Psoas muscle (tissue), 8 donors: ENCODE measurements at places on chromosomes 7 and 10. TPM values are rescaled to one million over a fixed set of nuclear protein-coding genes. Genes with fewer than 3 reads are reported as not detected.

DNA sequence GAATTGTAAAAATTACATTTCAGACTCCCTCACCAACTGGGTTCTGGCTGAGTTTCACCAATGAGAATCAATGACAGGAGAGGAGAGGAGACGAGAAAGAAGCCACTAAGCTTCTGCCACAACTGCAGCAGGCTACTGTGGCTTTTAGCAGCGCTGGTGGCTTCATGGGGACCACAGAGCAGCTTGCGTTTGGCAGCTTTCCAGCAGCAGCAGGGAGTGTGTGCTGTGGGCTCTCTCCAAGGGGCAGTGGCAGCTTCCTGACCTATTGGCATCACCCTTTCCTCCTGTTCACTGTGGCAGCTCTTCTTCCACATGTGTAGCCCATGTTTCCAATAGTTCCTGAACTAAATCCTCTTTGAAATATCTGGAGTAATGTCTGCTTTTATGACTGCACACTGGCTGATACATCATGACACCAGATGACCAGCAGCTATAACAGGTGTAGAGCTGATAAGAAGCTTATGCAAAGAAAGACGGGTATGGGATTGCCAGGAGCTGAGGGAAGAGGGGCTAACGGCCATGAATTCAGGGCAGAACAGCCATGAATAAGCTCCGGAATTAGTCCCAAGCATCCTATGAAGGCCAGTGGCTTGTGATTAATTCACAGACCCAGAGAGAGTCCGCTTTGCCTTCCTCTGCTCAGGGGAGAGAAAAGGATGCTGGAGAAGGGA is 46.8 kb downstream of the KCNH2 start:
- peak; percentile 45 for DNase-seq

GRCh38 chr10:132306343-132306685 is 1.4 kb downstream of the STK32C start:
- no peak for DNase-seq

DNA sequence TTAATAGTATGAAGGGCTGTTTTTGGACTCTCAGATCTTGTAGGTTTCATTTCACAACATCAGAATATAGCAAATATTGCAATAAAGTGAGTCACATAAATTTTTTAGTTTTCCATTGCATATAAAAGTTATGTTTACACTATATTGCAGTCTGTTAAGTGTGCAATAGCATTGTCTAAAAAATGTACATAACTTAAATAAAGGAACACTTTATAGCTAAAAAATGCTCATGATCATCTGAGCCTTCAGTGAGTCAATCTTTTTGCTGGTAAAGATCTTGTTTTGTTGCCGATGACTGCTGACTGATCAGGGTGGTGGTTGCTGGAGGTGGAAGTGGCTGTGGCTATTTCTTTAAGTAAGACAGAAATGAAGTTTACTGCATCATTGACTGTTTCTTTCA is 42.0 kb downstream of the ABCA13 start:
- no peak for DNase-seq

DNA sequence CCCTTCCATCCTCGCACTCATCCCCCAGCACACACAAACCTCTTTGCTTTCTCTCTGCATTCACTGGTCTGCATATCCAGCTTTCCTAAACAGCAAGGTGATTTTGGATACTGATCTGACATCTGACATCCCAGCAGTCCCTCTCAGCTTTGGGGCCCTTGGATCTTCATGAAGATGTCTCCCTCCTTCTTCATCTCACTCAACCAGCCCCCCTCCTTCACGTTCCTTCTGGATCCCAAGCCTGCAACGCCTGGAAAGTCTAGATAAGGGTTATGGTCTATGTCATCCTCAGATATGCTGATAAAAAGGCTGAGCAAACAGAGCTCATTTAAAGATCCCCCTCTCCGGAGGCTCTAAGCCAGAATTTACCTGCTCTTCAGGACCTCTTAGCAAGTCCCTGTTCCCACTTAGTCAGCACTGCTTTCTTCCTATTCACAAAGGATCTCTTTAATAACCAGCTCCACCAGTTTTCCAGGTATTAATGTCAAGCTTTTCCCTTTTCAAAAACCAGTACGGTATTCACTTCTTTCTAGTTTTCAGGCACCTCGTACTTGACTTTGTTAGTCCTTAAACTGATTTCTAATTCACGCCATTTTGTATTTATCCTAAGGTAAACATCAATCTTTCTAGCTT is 38.9 kb downstream of the CREB3L2 start:
- no peak for DNase-seq

GRCh38 chr7:23247603-23248335 is 1.2 kb downstream of the GPNMB start:
- peak; percentile 52 for DNase-seq

- no peak for DNase-seq
Measured at GRCh38 chr10:125362950-125363349, 202.6 kb upstream of the CTBP2 start.

- DNase-seq: no peak
Measured at GRCh38 chr10:82558014-82558607, 683.1 kb downstream of the NRG3 start.

DNA sequence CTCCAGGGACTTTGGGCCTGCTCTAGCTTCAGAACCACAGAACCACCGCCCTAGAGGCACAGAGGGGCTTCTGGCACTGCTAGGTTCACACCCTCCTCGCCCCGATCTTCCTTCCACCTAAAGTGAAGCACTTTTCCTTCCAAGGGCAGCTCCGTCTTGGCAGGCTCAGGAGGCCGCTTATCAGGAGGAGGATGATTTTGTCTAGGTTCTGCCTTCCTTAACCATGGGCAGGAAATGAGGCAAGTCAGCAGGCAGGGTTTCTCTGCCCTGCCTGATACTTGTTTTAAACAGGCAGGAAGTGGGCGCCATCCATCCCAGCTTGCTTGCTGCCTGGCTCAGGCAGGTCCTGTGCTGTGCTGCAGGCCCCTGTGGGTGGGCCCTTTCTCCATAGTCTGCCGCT is 8.3 kb upstream of the ATP6V0E2 start:
- DNase-seq: no peak

- DNase-seq: no peak
Measured at GRCh38 chr7:7517754-7518153, 17.9 kb downstream of the COL28A1 start.

The GIMAP4 gene
- 15.7 TPM for total RNA-seq

The SLC18A3 gene
- not detected for total RNA-seq

The PRXL2A gene
- 34.2 TPM for total RNA-seq
